ENCODE measurements at places on chromosomes 1 and 21. TPM values are rescaled to one million over a fixed set of nuclear protein-coding genes. Genes with fewer than 3 reads are reported as not detected.

ZNF695 gene
- 17.2 TPM for total RNA-seq

CASP9 gene
- total RNA-seq: 9.0 TPM

ZYG11A gene
- 0.04 TPM for total RNA-seq

COPA gene
- 233 TPM for total RNA-seq
